M059J (cell line): ENCODE measurements at places on chromosomes 3 and 15. TPM values are rescaled to one million over a fixed set of nuclear protein-coding genes. Genes with fewer than 3 reads are reported as not detected.

The ECE2 gene
- not detected in 2 replicates for total RNA-seq

The CCDC39 gene
- total RNA-seq: not detected in 2 replicates

The PYDC2 gene
- not detected in 2 replicates for total RNA-seq

The STX19 gene
- not detected in 2 replicates for total RNA-seq

The HEG1 gene
- 59.7 and 139 TPM in 2 replicates for total RNA-seq

The PRR20G gene
- total RNA-seq: not detected in 2 replicates

The CLSTN2 gene
- total RNA-seq: 3.9 and 7.6 TPM in 2 replicates

GRCh38 chr3:158725348-158726011 is 6.8 kb downstream of the RARRES1 start:
- DNase-seq: peak; percentile 100

GRCh38 chr3:29397406-29397805 is 116.5 kb downstream of the RBMS3 start:
- DNase-seq: no peak

DNA sequence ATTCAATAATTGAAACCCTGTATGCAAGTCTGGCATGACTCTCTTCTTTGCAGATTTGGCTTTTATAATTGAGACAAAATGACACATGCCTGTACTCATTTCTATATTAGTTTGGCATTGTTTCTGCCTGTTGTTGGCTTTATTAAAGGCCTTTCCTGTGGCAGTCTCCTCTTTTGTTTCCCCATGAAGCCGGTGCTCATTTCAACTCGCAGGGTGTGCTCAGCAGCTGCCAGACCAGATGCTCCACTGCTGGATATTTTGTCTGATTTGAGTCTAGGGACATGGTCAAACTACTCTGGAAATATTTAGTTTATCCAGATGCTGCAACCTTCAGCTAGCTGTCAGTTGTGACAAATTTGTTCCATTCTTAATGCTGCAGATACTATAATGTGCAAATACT is 445.3 kb downstream of the NAALADL2 start:
- no peak for DNase-seq

DNA sequence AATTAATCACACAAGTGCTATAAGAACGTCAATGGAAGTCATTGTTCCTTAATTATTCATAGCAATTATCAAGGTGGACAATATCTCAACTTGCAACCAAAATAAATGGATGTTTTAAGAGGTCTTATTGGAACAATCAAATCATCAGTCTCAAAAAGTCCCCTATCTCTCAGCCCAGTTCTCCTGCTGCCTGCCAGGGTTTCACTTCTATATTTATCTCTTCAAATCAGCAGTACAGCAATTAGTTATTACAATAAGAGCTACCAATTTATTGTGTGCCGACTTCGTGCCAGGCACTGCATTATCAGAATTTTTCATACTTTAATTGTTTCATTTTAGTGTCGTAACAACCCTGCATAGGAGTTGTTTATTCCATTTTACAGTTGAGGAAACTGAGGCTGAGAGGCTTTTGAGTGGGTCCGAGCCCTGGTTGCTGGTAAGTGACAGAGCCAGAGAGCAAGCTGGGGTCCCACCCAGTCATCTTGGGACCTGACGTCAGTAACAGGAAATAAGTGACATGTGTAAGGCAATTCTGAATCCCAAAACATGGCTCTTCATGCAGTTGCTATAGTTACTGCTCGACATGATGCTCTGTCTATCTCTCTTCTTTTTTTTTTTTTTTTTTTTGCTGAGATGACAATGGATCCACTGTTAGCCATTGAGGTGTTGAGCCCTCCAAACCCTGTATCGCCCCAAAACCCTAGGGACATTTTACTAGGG is 8.8 kb upstream of the KCTD6 start:
- no peak for DNase-seq

GRCh38 chr15:88700716-88701115 is 61.9 kb downstream of the ISG20 start:
- no peak for DNase-seq

DNA sequence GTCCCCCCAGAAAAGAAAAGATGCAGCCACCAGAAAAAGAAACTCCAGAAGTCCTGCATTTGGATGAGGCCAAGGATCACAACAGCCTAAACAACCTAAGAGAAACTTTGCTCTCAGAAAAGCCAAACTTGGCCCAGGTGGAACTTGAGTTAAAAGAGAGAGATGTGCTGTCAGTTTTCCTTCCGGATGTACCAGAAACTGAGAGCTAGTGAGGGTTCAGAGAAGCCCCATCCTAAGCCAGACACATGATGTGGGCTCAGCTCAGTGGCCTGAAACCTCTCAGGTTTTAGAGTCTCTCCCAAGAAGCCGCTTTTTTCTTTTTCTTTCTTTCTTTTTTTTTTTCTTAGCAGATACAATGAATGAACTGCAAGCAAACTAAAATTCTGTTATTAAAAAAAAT is 7.8 kb downstream of the SLC51B start:
- no peak for DNase-seq

GRCh38 chr3:14031271-14031670 is 93.4 kb downstream of the CHCHD4 start:
- DNase-seq: peak; percentile 30

DNA sequence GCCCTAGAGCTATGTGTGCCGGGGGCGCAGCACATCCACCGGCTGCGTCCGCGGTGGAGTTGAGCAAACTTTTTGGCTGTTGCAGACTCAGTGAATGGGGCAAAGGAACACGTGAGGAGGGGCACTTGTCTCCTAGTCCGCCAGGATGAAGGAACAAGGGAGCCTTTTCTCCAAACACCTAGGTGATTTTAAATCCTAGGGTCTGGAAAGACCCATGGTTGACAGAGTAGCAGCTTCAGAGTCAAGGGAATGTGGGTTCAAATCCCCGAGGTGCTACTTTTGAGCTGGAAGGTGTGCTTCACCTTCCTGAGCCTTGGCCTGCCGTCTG is 648 bp downstream of the ACAN start:
- no peak for DNase-seq
